Stimulated activated CD8-positive, alpha-beta memory T cell treated with anti-CD3 and anti-CD28 coated beads, Interleukin-4, amount 100 ng/mL, for 1 hour (primary cell): ENCODE measurements at places on chromosomes 11 and 22.

DNA sequence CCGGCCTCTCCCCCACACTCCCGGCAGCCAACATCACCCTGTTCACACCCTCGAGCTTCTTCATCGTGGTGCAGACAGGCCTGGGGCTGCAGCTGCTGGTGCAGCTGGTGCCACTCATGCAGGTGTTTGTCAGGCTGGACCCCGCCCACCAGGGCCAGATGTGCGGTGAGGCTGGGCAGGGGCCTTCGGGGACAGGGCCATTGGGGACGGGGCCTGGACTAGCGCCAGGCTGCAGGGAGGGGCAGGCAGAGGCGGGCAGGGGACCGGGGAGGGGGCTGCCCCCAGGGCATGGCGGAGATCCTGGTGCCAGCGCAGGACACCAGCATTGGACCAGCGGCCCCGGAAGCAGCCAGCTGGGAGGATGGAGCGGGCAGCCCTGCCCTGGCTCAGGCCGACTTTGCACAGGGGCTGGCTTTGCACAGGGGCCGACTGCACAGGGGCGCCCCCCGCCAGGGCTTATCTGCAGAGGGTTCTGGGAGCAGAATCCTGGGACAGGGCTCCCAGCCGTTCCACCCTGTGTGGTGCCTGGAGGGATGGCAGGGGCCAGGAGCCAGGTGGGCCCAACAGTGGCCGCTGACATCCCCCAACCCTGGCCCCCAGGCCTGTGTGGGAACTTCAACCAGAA is 8.6 kb downstream of the MUC5B start:
- no peak for DNase-seq

DNA sequence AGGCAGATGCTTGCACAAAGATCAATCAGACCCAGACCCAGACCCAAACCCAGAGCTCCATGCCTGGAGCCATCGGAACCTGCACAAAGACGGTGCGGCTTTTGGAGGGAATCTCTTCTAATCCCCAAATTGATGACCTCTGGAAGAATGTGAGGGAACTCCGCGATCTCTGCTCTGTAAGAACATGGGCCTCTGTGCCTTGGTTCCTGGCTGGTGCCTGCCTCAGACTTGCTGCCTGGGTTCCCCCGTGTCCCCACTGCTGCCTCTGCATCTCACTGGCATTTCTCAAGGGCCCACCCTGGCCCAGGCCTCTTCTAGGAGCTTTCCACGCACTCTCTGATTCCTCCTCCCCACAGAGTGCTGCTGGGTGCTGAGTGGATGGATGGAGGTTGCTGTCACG is 1044.4 kb downstream of the TBC1D22A start:
- DNase-seq: no peak

- no peak for DNase-seq
Observed at GRCh38 chr22:38067028-38067415, 9.8 kb downstream of the PICK1 start.

- no peak for DNase-seq
Observed at GRCh38 chr11:44943118-44943517, 7.6 kb downstream of the TP53I11 start.

- DNase-seq: no peak
Observed at GRCh38 chr11:86623041-86623621, 49.3 kb downstream of the ME3 start.

GRCh38 chr11:119957951-119958350 is 180.0 kb downstream of the TRIM29 start:
- no peak for DNase-seq

GRCh38 chr22:22214819-22215329 is 29.7 kb upstream of the VPREB1 start:
- DNase-seq: no peak

DNA sequence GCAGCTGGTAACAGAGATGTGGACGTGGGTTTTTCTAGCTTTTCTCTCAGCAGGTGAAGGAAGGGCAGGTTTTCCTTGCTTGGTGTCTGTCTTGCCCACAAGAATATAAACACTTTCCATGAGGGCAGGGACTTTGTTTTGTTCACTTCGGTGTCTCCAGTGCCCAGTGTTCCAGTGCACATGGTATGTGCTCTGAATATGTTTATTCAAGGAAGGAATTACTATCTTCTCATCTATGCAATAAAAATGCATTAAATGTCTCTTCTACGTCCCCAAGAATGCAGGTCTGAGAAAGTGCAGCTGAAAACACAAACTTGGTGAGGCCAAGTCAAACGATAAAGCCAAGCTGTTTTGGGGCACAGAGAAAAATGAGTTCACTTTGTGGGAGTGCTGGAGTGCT is 56.3 kb upstream of the PLET1 start:
- no peak for DNase-seq

- no peak for DNase-seq
Observed at GRCh38 chr11:67541198-67541597, 18.0 kb upstream of the CABP2 start.

- DNase-seq: no peak
Observed at GRCh38 chr11:130166457-130166784, 6.8 kb downstream of the ST14 start.

GRCh38 chr22:49491726-49492125 is 335.9 kb downstream of the BRD1 start:
- no peak for DNase-seq

GRCh38 chr11:126419801-126420697 is 64.6 kb downstream of the ST3GAL4 start:
- DNase-seq: no peak

DNA sequence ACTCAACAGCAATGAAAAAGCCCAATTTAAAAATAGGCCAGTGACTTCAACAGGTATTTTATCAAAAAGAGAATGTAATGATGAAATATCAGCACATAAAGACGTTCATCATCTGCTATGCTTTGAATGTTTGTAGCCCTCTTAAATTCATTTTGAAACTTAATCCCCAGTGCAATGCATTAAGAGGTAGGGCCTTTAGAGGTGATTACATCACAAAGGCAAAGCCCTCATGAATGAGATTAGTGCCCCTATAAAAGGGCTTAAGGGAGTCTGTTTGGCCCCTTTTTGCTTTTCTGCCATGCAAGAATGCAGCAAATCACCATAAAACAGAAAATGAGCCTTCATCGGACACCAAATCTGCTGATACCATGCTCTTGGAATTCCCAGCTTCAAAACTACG is 637.0 kb downstream of the DLG2 start:
- no peak for DNase-seq

DNA sequence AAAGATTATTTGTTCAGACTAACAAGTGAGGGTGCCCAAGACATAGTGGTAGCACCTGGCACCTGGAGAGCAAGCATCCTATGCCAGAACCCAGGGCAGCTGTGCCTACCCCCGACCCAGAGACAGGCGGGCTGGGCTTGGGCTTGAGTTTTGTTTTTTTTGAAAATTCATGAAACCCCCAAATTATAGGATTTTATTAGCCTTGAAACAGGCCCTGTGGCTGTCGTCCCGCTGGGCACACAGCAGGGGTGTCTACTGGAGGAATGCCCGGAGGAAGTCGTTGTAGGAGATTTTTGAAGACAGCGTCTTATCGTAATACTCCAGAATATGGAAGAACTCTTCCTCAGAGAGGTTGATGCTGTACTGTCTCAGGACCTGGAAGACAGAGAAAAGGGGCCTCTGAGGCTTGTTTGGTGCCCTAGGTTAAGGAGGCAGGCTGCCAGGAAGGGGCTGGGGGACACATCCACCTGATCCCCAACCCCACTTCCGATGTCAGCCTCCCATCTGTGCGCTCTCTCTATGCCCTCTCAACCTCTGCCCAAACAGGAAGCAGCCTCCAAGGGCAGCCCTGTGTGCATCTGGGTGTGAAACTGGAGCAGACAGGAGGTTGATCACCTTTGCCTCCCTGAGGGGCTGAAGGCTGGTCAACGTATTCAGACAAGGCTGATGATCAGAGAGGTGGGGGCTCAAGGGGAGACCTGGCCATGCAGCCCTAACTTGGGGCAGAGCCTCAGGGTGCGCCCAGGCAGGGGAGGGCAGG is 117.0 kb downstream of the MPPED1 start:
- DNase-seq: no peak

- DNase-seq: no peak
Observed at GRCh38 chr11:59216641-59217564, 4.2 kb upstream of the MPEG1 start.

GRCh38 chr22:32874976-32875375 is 73.5 kb downstream of the TIMP3 start:
- DNase-seq: no peak

DNA sequence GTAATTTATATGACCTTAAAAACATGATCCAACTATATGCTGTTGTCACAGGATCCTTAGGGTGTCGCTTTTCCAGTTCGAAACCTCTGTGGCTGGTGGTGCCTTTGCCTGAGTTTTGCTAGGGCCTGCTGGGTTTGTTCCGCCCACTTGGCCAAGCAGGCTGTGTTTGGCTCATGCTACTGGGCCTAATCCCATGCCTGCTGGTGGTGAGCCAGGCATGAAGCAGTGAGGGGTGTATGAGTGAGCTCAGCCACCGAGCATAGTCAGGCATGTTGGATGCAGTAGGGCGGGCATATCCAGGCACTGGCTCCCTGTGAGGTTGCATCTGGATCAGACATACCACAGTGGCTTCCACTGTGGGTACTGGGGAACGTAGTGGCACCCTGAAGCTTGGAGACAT is 16.3 kb downstream of the NPAT start:
- no peak for DNase-seq

- DNase-seq: no peak
Observed at GRCh38 chr22:38041760-38042487, 15.3 kb upstream of the PICK1 start.

DNA sequence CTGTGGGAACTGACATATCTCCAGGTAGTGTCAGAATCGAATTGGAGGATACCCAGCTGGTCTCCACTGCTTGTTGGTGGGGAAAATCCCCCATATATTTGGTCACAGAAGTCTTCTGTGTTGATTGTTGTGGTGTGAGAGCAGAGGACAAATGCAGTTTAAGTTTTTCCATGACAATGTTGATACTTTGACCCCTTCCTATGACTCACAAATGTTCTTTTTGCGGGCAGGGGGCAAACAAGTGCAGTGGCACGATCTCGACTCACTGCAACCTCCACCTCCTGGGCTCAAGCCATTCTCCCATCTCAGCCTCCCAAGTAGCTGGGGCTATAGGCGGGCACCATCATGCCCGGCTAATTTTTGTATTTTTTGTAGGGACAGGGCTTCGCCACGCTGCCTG is 7.4 kb upstream of the PATL1 start:
- no peak for DNase-seq

DNA sequence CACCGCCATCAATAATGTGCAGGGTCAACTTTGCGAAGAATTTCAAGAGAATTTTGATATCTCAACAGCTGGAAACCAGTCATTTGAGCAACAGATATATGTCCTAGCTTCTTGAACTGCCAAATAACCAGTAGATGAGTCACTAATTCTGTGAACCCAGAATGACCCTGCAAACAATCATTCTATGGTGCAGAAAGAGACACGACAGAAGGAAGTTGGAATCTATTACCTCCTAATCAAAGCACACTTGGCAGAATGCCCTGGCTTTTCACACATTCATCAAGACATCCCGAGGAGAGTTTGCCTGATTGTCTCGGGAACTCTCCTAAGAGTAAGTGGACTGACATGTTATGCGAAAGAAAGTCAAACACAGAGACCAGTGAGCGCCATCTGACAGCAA is 621.1 kb downstream of the OPCML start:
- no peak for DNase-seq

- DNase-seq: no peak
Observed at GRCh38 chr11:21675049-21675616, 517.8 kb upstream of the ANO5 start.

GRCh38 chr11:133872160-133872559 is 26.8 kb upstream of the SPATA19 start:
- no peak for DNase-seq

DNA sequence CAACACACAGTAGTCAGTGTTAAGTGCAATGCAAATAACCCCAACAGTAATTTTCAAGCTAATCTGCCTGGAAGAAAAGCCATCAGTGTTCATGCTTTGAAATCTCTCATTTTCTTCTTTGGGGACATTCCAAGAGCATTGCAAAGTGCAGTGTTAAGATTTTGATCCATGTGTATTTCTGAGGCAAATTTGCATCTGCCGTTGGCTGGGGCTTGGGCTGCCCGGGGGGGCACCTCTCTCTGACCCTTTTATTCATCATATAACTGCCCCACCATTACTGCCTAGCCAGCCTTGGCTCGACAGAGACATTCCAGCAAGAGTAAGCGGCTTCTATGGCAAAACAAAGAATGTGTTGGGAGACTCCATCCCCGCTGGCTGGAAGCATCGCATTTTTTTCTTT is 483.5 kb downstream of the BRD1 start:
- no peak for DNase-seq

- no peak for DNase-seq
Observed at GRCh38 chr22:35622191-35622913, 5.2 kb upstream of the MB start.

- DNase-seq: no peak
Observed at GRCh38 chr11:74086242-74086884, 77.5 kb upstream of the UCP3 start.

DNA sequence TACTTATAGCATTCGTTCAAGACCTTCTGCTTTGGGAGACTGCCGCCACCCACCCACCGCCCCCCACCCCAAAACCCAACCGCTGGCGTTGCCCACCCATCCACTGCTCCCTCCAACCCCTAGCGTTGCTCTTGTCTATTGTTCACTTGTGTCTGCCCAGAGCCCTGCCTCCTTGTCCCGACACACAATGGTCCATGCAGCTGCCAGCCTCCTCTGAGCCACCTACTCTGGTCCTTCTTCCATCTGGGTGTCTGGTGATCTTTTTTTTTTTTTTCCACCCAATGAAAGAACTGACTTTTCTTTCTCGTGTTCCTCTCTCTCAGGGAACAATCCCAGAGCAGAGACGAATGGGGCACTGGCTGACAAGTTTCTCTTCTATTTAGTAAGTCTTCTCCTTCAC is 256.0 kb upstream of the SESN3 start:
- no peak for DNase-seq

GRCh38 chr22:26674211-26675190 is 17.1 kb downstream of the MIAT start:
- no peak for DNase-seq

GRCh38 chr22:37675930-37676735 is 697 bp downstream of the LGALS1 start:
- DNase-seq: no peak

- DNase-seq: no peak
Observed at GRCh38 chr11:119641983-119642745, 86.8 kb downstream of the NECTIN1 start.

DNA sequence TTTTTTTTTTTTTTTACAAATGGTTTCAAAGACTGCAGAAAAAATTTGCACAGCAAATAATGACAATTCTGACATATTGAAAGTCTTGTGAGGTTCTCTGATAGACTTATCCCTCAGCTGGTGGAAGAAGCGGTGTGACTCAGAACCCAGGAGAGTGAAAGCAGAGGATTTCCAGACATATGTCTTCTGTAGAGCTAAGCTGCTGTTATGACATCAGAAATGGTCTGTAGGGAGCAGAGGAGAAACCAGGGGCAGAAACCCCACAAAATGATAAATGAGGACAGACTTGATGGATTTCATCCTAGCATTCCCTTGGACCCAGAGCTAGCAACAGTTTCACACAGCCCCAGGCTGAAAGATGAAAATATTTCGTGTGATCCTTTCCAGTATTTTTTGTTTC is 582.6 kb downstream of the METTL15 start:
- DNase-seq: no peak

DNA sequence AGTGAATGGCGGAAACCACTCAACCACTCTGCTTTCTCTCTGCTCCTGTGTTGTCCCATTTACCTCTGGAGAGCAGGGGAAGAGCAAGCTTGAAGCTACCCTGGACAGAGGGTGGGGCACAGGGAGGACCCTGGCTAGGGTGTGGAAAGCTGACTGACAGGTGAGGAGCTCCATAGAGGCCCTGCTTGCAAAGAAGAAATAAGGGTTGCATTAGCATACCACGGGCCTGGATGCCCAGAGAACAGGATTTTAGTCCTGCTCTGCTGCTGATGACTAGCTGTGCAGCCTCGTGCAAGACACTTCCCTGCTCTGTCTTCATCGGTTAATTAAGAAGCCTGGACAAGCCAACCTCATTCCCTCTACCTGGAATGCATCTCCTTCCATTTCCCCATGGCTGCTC is 135.0 kb downstream of the BUD13 start:
- DNase-seq: no peak
